ENCODE measurements at places on chromosomes 11 and 22. TPM values are rescaled to one million over a fixed set of nuclear protein-coding genes. Genes with fewer than 3 reads are reported as not detected.

OSM gene
- 0.56 TPM for total RNA-seq

FOLR1 gene
- total RNA-seq: not detected

LRRC10B gene
- total RNA-seq: 1.1 TPM

AQP11 gene
- total RNA-seq: 0.94 TPM

OR8G1 gene
- not detected for total RNA-seq

CDC42EP1 gene
- total RNA-seq: 20.9 TPM

PRRG4 gene
- total RNA-seq: 0.92 TPM

PRDX5 gene
- total RNA-seq: 298 TPM

GALNT18 gene
- 20.1 TPM for total RNA-seq

SCN4B gene
- total RNA-seq: 5.9 TPM

RFPL1 gene
- total RNA-seq: not detected

ZDHHC24 gene
- total RNA-seq: 7.9 TPM

KRTAP5-1 gene
- total RNA-seq: not detected

PPFIBP2 gene
- 25.5 TPM for total RNA-seq

C11orf97 gene
- total RNA-seq: not detected

HPX gene
- 0.38 TPM for total RNA-seq

OVOL1 gene
- total RNA-seq: not detected

CCDC81 gene
- total RNA-seq: 0.47 TPM

OR51I1 gene
- total RNA-seq: not detected

SLC22A25 gene
- 0.09 TPM for total RNA-seq

ENTHD1 gene
- not detected for total RNA-seq

ALX4 gene
- total RNA-seq: not detected

CRELD2 gene
- total RNA-seq: 30.1 TPM

DGCR6 gene
- total RNA-seq: 4.2 TPM

NCF4 gene
- 16.6 TPM for total RNA-seq

MPPED1 gene
- not detected for total RNA-seq

CAT gene
- total RNA-seq: 98.1 TPM

SRSF8 gene
- 23.5 TPM for total RNA-seq

KRTAP5-2 gene
- total RNA-seq: not detected

MTCH2 gene
- 92.8 TPM for total RNA-seq

All from left cardiac atrium (tissue), 4 donors.